ENCODE measurements at places on chromosomes 1 and 21.
A peak's percentile ranks its signal among the peaks of the same experiment; 100 is the strongest.

DNA sequence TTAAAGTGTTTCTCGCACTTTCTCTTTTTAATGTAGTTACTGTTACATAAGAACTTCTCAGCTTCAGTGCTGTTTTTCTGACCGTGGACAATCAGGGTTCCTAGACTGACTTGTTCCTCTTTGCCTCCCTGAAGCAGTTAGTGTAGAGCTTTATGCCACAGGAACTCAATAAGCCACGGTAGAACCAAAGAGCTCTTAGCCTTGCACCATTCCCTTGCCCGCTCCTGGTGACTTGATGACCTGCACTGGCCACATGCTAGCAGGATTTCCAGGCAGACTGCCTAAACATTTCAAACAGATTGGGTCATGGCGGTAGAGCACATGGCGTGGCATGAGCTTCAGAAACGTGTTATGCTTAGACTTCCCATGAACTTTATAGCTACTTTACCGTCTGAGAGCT, 18.8 kb upstream of the FASLG start:
- DNase-seq, result no peak

DNA sequence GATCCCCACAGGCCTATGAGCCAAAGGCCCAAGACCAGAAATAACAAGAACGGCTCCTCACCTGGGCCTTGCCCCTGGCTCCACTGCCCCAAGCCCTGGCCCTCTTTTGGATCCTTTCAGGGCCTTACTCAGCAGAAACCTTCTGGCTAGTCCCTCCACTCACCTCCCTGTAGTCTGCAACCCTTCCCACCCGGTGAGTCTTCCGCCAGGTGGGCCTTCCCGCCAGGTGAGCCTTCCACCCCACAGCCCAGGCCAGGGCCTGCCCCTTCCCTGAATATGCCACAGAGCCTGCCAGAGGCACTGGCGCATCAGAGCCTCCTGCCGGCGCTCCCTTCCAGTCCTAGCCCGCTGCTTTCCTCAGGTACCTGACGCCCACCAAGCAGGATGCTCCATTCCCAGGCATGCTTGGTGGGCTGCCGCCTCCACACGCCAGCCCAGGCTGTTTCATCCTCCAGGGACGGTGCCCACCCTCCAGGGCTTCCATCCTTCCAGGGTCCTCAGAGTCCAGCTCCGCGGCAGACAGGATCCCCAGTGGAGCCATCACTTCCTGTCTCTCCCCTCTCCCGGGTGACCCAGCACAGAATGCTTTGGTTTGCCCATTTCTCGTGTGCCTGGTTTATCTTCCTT, 20.9 kb downstream of the LHX4 start:
- DNase-seq, result no peak

DNA sequence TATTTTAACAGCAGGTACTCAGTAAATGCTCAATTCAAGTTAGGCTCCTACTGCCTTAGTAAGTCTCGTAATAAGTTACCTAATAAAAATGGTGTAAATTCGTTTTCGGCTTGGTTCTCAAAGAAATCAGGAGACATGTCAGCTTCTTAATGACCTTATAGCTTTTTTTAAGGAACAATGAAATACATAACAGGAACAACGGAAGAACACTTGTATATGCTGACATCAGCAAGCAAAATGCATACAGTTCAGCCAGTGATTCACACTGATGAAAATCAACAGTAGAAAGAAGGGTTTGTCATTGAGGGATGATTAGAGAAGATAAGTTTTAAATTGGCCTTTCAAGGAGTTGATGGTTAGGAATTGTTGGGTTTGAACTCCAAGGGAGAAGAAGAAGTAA, 13.3 kb downstream of the RPTN start:
- no peak for DNase-seq

GRCh38 chr1:153659656-153660055, 1.2 kb downstream of the SNAPIN start:
- no peak for DNase-seq

GRCh38 chr1:192876633-192877032, 67.8 kb downstream of the RGS2 start:
- DNase-seq, result no peak

DNA sequence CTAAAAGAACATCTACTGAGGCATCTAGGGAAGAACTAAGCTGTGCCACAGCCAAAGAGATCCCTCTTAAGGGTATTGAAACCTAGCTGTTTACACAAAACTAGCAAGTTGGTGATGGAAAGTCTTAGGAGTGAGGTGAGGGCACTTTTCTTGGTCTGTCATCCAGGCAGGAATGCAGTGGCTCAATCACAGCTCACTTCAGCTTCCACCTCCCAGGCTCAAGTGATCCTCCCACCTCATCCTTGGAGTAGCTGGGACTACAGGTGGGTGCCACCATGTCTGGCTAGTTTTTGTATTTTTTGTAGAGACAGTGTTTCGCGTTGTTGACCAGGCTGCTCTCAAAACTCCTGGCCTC, 2.4 kb downstream of the PLEKHO1 start:
- DNase-seq, result no peak

GRCh38 chr1:228048659-228049298, 33.7 kb upstream of the ARF1 start:
- no peak for DNase-seq

DNA sequence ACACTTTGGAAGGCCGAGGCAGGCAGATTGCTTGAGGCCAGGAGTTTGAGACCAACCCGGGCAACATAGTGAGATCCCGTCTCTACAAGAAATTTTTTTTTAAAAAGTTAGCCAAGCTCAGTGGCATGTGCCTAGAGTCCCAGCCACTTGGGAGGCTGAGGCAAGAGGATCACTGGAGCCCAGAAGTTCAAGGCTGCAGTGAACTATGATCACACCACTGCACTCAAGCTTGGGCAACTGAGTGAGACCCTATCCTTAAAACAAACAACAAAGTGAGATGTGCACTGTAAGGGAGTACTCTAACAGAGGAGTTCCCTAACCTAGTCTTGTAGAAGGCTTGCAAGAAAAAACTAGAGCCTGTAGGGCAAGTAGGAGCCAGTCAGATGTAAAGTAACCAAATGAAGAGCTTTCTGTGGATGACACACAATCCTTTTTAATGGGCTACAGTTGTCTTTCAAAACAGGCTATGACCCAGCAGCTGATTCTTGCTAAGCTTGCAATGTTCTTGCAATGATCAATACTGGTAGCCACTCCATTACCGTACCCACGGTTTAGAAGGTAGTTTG, 38.0 kb upstream of the SRP9 start:
- no peak for DNase-seq

DNA sequence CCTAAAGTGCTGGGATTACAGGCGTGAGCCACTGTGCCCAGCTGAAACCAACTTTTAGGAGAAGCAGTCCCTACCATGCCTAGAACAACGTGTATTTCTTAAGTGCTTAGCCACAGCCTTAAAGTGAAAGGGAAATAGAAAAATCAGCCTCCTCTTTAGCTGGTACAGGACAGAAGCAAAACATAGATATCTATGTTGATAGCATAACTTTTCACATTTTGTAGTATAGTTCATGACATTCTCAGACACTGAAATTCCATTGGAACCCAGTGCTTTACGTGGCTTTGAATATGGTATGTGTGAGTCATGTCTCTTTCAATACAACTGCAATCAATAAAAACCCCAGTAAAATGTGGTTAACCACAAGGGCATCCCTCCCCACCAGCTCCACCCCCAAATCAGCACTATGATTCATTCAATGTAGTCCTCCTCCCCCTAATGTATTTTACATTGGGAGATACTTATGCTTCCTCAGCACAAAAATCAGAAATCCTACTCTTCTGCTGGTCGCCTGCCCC, 32.1 kb downstream of the TGFB2 start:
- DNase-seq, result no peak

- DNase-seq, result no peak
These were observed 21.7 kb upstream of the KIFAP3 start for GRCh38 chr1:170095976-170096748.

- no peak for DNase-seq
These were observed 55.5 kb downstream of the PLPPR5 start for GRCh38 chr1:98949166-98949565.

DNA sequence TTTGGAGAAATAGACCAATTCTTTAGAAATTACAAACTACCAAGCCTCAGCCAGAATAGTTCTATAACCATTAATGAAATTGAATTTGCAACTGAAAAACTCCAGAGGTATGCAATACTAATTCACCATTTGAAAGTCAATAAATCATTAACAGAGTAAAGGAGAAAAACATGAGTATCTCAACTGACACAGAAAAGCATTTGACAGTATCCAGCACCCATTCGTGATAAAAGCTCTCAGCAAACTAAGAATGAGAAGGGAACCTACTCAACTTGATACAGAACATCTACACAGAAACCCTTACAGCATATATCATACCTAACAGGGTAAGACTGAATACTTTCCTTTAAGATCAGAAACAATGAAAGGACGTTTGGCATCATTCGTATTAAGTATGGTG, 54.3 kb downstream of the ST6GALNAC5 start:
- no peak for DNase-seq

GRCh38 chr1:113998361-113998760, 19.1 kb downstream of the OLFML3 start:
- DNase-seq, result no peak

GRCh38 chr1:51719146-51719545, 102.3 kb downstream of the OSBPL9 start:
- DNase-seq, result no peak

- DNase-seq, result no peak
These were observed 15.9 kb downstream of the PTPRF start for GRCh38 chr1:43546388-43547100.

- peak; percentile 24 for DNase-seq
These were observed 130.8 kb downstream of the BEND5 start for GRCh38 chr1:48645883-48646282.

GRCh38 chr1:30427545-30427944, 295.8 kb downstream of the MATN1 start:
- DNase-seq, result no peak

- peak; percentile 39 for DNase-seq
These were observed 182.6 kb downstream of the DPYD start for GRCh38 chr1:97738270-97738669.

DNA sequence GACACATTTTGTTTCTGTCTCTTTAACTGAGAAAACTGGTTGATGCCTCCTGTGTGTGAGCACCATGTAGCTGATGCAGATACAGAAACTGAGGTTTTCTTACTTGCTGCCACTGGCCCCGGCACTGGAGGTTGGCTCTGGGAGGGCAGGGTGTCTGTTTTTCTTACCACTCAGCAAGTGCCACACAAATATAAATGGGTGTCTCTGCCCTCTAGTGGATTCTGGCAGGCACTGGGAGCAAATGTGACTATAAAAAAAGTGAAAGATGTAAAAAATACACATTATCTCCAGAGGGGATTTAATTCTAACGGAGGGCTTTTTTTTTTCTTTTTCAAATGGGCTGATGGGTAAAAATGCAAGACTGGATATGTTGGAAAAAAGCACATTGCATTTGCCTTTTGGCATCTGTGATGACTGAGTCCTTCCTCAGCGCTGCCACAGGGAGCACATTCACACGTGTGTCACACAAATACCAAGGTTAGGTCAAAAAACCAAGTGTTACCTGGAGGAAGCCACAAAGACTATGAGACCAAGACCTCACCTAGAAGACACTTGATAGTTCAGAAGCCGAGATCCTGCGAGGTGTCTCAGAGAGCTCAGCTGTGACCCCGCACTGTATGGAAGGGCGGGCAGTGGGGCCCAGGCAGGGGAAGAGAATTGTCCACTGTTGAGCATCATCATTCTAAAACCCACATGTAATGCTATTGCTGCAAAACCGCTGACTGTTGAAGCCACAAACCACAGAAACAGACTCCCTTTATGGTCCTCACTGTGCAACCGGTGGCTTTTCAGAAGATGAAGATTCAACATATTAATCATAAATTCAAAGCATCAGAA, 18.9 kb downstream of the PGBD2 start:
- peak; percentile 27 for DNase-seq

- DNase-seq, result no peak
These were observed 122.1 kb downstream of the UCK2 start for GRCh38 chr1:165949335-165950130.

- DNase-seq, result no peak
These were observed 14.5 kb downstream of the ICMT start for GRCh38 chr1:6221210-6221784.

DNA sequence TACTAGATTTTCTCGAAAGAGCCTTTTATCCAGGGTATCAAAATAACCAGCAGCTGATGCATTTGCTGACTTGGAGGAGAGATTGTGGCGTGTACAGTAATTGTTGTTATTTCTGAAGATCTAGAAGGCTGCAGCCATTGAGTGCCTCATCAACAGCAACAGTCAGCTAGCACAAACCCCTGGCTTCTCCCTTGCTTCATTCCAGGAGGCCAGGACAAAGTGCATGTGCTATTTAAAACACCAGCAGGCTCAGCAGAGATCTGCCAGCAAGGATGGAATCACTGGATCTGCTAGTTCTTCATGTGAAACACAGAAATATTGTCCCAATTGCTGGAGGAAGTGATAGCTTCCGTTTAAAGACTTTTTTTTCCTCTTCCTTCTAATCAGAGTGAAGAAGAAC, 2.8 kb upstream of the NGF start:
- DNase-seq, result no peak

DNA sequence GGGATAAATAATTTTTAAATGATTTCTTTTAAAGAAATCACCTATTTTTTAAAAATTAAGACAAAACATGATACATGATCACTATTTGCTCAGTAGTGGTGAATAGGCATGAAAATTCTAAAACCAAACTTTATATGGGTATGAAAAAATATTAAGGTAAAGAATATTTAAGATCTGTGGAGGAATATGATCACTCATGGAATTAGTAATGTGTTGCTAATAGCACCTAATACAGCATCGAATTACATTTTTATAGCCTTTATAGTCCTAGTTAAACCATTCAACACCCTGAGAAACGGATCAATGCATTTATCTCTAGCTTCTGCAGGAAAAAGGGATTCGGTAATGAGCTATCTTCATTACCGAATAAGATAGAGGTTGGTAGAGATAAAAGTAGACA, 373.9 kb downstream of the LRRIQ3 start:
- DNase-seq, result no peak

DNA sequence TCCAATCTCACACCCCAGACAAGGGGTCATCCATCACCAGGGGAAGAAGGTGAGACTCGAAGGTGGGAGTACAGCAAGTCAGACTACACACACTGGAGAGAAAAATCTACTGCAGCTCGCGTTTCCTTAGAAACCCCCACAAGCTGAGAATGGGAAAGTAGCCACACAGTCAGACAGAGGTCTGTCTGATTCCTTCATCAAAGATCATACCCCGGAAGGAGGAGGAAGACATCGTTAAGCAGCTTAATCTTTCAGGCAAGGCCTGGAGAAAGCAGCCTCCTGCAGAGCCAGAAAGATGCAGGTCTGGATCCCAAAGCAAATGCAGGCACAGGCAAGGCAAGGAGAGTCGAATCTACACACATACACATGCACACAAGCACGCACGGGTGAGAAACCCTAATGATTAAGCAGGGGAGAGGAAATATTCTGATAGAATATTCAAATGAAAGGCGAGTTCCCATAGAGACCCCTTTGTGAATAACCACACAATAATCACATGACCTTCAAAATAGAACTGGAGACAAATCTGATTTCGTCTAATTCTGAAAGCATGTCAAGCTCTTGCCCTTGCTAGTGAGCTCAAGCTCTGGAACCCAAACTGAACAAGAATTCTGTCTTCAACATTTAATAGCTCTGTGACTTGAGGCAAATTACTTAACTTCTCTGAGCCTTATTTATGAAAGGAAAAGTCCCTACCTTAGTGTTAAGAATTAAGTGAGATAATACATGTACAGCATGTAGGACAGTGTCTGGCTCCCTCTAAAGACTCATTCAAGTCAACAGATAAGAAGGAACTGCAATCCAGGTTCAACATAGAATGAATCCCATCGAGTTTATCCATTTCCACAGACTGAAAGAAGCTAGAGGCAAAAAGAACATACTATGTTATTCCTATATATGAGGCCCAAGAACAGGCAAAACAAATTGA, 387.8 kb downstream of the OMA1 start:
- no peak for DNase-seq

- DNase-seq, result no peak
These were observed 93.3 kb upstream of the WNT4 start for GRCh38 chr1:22236166-22236565.
